ENCODE measurements at places on chromosomes 3 and 15.

DNA sequence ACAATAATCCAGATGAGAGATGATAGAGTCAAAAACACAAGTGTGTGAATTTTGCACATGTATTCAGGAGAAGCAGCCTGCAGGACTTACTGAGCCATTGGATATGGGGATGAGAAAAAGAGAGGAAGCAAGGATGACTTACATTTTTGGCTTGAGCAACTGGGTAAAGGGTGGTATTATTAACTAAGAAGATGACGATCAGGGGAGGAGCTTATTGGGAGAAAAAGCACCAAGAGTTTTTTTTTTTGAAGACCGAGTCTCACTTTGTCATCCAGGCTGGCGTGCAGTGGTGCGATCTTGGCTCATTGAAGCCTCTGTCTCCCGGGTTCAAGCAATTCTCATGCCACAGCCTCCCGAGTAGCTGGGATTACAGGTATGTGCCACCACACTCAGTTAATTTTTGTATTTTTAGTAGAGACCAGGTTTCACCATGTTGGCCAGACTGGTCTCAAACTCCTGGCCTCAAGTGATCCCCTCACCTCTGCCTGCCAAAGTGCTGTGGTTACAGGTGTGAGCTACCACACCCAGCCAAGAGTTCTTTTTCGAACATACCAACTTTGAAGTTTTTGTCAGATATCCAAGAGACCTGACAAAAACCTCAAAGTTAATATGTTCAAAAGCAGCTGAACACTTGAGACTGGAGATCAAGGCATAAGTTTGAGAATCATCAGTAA lies 14.8 kb upstream of the SH3BP5 start:
- DNase-seq, result no peak

- DNase-seq, result no peak
These were observed 11.5 kb downstream of the TCF12 start for GRCh38 chr15:56929933-56930332.

GRCh38 chr3:4508048-4508981 lies 15.2 kb downstream of the ITPR1 start:
- no peak for DNase-seq

DNA sequence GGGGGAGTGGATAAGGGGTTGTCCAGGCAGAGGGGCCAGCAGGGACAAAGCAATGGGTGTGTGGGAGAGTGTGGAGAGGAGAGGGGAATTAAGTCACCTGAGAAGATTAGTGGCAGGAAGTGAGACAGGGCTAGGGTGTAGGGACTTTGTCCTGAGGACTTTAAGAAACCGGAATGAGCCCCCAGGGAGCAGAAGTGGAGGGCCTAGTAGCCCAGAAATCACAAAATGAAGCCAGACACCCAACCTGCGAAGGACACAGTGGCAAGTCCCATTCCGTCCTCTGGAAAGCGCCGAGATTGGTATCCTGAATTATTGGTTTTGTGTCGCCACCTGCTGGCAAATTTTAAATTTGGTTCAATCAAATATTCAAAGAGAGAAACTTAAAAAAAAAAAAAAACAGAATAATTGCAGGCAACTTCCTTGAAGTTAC lies 78.0 kb upstream of the SLC25A36 start:
- peak; percentile 47 for DNase-seq

GRCh38 chr3:133782454-133782853 lies 23.2 kb upstream of the SRPRB start:
- DNase-seq, result no peak

DNA sequence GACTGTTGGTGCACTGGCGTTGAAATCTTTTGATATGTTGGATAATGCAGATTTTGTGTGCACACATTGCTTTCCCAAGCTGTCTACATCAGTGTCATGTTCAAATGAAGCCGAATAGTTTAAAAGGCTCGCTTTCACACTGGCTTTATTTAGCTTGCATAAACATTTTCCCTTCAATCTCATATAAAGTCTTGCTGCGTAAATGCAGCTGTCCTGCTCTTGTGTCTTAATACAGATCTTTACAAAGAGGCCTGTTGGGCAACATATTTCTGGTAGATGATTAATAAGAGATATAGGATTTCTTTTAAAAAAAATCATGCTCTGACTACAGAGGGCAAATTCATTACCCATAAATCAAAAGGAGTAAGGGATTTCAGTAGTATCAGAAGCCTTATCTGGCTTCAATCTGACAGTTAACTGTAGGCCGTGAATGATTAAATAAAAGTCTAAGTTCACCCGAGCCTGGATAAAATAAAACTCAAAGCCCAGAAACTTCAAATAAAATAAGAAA lies 937.2 kb downstream of the FHIT start:
- no peak for DNase-seq

DNA sequence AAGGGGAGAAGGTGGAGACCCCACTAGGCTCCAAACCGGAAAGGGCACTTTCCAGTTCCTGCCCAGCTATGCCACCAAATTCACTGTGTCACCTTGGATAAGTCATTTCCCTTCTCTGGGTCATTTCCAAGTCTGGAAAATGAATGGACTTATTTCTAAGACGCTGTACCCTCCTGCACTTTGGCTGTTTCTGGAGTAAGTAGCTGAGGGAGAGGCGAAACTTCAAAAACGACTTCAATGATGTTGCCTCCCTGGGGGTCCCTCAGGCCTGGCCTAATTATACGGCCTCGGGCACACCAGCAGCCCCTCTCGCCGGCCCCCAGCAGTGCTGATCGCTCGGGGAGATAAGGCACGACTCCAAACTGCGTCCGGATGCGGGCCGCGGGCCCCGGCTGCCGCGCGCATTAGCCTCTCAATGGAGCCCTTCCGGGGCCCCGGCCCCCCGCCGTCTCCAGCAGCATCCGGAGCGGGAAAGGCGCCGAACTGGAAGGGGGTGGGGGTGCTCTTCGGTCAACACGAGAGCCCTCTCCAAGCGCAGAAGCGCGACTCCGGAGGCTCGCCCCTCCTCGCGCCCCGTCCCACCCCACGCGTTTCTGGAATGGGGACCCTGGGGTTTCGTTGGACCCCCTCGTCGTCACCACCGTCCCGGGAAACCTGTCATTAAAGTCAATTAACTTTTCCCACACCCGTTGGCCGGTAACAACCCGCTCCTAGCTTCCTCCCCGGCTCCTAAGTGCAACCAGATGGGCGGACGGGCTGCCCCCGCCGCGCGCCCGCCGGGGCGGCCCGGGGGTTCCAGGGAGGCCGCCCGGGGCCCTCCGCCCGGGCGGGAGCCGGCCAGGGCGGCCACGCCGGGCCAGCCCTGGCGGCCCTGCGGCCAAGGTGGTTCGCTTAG lies 4.8 kb downstream of the HES1 start:
- DNase-seq, result no peak

- no peak for DNase-seq
These were observed 11.7 kb upstream of the P3H2 start for GRCh38 chr3:190132371-190132770.

GRCh38 chr3:100879195-100879810 lies 113.9 kb downstream of the ABI3BP start:
- no peak for DNase-seq

DNA sequence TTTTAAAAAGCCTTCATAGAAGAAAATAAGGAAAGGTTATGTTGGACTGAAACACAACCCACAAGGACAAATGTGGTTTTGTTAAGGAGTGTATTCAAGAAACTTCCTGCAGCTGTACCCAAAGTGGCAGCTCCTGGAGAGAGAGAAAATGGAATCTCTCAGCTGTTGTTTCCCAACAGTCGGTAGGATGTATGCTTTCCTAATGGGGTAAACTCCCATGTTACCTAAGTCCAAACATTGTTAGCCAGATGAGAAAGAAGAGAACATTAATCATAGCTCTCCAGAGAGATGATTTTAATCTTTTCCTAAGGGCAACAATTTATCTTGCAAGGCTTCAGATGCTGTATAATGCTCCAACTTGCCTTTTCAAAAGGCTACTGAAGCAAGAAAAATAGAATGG lies 22.6 kb upstream of the TEX9 start:
- no peak for DNase-seq

GRCh38 chr3:38958026-38958720 lies 93.6 kb downstream of the SCN11A start:
- DNase-seq, result no peak

GRCh38 chr3:21747376-21747775 lies 3.6 kb downstream of the ZNF385D start:
- DNase-seq, result no peak

DNA sequence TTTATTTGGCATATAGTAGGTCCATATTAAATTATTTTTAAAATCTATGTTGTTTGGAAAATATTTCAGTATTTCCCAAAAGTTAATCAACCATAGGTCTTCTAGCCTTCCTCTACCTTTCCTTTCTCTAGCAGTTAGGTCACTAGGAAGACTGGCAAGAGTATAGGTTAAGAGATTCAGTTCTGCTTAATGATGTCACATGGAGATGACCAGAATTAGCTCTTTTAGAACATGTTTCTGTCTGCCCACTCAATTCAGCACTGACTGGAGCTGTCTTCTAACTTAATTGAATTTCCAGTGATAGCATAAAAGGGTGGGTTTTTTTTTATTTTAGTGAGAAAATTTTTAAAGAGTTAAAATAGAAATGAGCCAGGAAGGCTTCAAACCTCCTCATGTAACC lies 23.8 kb upstream of the ZBED2 start:
- no peak for DNase-seq

DNA sequence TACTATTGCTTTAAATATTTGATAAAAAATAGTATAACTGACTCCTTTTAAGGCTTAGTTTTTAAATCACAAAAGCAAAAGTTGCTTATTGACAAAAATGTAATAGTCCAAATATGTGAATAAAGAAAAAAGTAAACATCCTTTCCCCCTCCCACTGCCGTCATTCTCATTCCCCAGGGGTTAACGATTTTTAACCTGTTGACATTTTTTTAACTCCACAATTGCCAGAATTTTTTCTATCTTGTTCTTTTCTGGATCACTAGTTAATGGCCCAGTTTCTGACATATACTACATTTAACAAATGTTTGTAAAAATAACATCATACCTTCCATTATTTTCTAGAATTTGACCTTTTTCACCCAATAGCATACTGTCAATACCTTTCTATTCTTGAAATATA lies 60.6 kb upstream of the TCF12 start:
- DNase-seq, result no peak

GRCh38 chr3:152650177-152650576 lies 184.8 kb upstream of the P2RY1 start:
- peak; percentile 98 for DNase-seq

- no peak for DNase-seq
These were observed 134.8 kb upstream of the MEF2A start for GRCh38 chr15:99430881-99431401.

GRCh38 chr3:4512895-4513616 lies 19.9 kb downstream of the ITPR1 start:
- no peak for DNase-seq

GRCh38 chr3:158918008-158918407 lies 116.2 kb downstream of the MFSD1 start:
- DNase-seq, result peak; percentile 66

DNA sequence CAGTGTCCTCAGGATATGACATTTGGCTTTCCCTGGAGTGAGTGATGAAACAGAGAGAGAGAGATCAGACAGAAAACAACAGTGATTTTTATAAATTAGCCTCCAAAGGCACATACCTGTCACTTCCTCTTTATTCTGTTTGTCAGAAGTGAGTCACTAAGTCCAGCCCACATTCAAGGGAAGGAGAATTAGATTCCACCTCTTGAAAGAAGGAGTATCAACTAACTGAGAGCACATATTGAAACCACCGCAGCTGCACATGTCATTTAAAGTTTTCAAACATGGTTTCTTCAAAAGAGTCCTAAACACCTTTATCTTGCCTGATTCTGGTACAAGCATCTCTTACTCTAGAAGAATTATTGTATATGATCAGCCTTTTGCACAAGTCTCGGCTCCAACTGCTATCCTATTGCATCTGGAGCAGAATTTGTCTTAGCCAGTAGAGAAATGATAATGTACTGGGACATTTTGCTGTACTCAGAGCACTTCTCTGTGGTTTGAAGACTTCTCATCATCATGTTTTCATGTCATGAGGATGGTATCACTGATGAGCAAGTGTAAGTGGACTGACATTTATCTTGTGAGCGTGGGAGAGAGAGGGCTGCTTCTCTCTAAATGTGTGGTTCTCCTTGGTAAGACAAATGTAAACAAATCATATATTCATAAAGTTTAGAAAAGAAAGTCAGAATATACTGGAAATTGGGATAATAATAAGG lies 338.9 kb upstream of the CFAP20DC start:
- no peak for DNase-seq

DNA sequence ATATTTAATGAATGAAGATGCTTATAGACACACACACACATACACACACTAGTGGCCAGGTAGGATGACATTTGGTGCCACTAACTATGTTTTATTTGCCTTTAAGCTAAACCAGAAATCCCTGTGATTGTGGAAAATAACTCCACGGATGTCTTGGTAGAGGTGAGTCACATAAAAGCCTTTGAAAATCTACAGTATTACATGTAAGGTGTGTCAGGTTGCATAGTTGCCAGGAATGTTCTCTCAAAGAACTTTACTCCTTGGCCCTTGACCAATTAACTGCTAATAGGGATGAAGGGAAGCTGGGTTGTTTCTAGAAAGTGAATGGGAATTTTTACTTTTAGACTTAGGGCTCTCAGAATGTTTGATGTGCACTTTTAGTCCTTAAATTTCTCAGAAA lies 9.9 kb downstream of the ZBED2 start:
- DNase-seq, result no peak

DNA sequence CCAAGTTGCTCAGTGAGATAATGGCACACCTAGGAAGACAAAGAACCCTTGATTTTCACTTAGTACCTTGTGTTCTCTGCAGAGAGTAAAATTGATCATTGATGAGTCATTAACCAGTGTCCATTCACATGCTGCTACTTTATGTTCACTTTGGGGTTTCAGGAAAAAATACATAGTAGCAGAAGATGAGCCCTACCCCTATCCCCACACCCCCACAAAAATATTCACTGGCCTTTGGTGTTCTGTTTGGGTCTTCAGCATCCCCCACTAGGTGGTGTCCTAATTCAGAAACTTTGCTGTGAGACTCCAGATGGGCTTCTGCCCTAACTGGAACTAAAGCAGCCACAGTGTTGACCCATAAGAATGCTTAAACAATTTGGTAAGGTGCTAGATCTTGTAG lies 178.8 kb downstream of the KLHL25 start:
- DNase-seq, result no peak

- no peak for DNase-seq
These were observed 12.6 kb upstream of the COL8A1 start for GRCh38 chr3:99625643-99626416.

- DNase-seq, result no peak
These were observed 134.3 kb upstream of the IQSEC1 start for GRCh38 chr3:13207578-13207922.

DNA sequence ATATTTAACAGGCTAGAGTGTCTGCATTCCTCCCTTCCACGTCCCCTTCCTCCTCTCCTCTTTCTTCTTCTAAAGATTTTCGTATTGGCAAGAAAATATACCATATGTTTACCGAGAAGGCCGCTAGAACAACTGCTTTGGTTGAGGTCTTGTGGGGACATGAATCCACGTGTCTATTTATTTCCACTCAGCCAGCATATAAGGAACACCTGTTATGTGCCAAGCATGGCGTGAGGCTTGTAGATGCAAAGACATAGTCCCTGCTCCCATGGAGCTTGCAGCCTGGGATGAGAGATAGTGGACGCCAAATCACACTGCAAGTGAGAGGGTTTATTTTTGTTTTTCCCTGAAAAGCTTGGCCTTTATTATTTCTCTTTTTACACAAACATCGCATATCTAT lies 57.1 kb downstream of the SLC7A14 start:
- no peak for DNase-seq
